ENCODE measurements at places on chromosomes 12 and 14.

DNA sequence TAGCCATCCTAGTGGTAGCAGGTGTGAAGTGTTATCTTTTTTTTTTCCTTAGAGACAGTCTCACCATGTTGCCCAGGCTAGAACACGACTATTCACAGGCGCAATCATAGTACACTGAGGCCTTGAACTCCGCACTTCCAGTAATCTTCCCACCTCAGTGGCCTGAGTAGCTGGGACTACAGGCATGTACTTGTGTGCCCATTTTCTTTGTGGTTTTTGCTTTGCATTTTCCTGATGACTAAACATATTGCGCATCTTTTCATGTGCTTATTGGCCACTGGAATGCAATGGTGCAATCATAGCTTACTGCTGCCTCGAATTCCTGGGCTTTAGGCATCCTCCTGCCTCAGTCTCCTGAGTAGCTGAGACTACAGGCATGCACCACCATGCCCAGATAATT lies 33.3 kb upstream of the GCH1 start:
- DNase-seq = no peak

GRCh38 chr12:107967170-107967569 lies 161.9 kb upstream of the WSCD2 start:
- no peak for DNase-seq

DNA sequence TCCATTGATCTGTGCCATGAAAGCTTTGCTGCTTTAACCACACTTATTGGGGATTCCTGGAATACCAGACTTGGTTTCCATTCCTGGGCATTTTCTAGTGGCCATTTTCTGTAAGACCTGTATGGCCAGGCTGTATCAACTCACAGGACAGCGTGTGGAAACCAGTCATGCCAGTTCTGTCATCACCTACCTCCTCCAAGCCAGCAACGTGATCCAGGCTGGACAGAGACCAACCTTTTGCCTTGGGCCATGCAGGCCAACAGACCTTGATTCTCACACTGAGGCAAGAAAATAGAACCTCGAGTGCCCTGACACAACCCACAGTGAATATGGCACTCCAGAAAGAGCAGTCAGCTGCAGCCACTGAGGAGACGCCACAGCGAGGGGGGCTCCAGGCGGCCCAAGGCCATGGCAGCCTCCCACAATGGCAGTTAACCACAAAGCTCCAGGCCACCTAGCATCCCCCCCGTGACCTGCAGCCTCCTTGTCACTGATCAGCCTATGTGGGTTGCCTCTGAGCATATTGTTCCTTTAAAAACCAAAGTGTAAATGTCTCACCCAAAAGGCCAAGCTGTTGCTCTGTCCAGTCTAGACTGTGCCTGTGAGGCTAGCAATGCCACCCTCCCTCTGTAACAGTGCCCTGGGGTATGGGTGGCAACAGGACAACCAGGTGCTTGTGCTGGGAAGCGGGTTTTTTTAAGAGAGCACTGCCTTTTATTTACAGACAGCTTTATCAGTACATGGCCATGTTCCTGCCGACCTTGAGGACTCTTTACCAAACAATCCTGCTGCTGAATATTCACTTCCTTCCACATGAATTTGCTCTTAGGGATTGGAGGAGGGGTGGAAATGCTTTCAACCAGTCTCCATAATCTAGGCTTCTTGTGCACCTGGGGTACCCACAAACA lies 168.7 kb upstream of the HIF1A start:
- DNase-seq = no peak

GRCh38 chr14:104477666-104478380 lies 101.7 kb upstream of the C14orf180 start:
- DNase-seq = no peak

- DNase-seq = no peak
Measured at GRCh38 chr12:95634622-95635621, 83.6 kb upstream of the USP44 start.

DNA sequence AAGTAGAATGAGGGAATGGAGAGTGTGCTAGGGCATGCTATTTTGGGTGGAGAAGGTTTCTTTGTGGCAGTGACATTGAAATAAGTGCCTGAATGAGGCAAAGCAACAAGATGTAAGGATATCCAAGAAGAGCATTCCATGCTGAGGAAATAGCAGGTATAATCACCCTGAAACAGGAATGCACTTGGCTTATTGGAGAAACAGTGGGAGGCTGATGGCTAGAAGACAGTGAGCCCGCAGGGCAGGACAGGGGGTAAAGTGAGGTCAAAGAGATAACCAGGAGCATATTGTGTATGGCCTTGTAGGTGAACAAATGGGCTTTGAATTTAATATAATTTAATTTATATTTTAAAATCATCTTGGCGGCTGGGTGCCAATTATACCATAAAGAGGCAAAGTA lies 877.0 kb downstream of the DIO2 start:
- DNase-seq = no peak

GRCh38 chr12:109294286-109294796 lies 14.7 kb downstream of the FOXN4 start:
- DNase-seq = no peak

GRCh38 chr12:69546693-69547438 lies 38.4 kb upstream of the CCT2 start:
- DNase-seq = no peak

GRCh38 chr12:70571029-70571428 lies 66.2 kb downstream of the PTPRB start:
- no peak for DNase-seq

DNA sequence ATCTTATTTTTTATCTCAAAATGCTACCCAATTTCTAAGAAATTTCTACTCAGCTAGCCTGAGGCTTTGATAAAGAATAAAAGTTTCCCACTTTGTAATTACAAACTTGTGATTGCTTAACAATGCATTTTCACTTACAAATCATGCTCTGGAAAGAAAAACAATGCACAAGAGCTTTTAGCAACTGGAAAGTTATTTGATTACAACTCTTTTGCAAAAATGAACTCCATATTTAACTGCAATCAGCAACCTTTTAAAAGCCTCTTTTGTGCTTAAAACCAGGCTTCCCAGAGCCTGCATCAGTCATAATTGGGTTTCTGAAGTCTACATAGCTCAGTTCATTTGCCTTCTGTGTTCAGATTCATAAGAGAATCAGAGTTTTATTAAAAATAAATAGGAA lies 395.2 kb downstream of the PAWR start:
- no peak for DNase-seq

- no peak for DNase-seq
Measured at GRCh38 chr12:6965714-6966113, 4.8 kb downstream of the PHB2 start.

DNA sequence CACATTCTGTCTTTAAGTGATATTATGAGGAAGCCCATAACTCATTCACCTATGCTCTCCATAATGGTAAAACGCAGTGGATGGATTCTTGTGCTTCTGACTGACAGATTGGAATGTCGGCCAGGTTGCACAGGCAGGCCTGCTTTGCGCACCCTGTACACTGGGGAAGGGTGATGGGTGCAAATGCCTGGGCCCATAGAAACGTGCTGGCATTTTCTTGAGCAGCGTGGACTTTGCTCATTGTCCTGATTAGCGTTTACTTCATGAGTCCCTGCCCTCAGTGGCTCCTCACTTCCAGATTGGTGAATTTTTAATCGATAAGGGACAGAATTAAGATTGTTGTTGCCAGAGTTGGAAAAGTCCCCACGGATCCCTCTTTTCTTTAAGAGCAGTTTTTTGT lies 80.9 kb upstream of the TRAF3 start:
- DNase-seq = no peak

- no peak for DNase-seq
Measured at GRCh38 chr12:132966676-132967415, 10.7 kb upstream of the ZNF605 start.

- DNase-seq = no peak
Measured at GRCh38 chr14:58082491-58083098, 69.4 kb downstream of the ARMH4 start.

DNA sequence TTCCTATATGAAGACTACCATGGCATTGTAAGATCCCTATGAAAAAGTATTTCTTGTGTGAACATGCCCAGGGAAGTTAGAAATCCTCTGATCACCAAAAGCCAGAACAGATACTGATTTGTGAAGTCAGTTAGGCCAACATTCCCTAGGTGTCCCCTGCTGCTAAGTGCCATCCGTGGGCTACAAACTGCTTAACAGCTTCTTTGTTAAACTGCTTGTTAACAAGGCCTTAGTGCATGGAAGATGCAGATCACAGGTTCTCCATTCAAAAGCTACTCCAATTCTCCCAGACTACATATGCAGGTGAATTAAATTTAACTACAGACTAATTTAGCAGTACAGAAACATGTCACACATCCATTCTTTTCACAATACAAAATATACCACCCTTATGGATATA lies 108.2 kb downstream of the PRICKLE1 start:
- no peak for DNase-seq

DNA sequence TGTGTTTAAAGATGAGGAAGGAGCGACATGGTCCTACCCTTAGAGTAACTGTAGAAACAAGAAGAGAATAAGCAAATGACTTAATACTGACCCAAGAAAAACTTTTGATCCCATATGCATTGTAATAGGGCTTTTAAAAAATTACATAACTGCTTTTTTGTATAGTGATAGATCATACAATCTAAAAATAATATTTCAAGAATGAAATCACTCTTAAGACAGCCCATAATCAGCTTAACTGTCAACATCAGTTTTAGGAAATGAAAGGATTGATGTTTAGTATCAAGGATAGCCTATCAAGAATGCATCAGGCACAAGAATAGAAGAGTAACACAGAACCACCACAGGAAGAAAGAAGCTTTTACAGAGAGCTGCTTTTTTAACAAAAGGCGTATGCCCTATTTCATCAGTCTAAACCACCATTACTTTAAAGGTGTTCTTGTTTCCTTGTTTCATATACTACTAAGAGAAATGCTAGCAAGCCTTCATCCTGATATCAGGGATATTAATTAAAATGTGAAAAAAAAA lies 64.5 kb downstream of the MARK3 start:
- no peak for DNase-seq

DNA sequence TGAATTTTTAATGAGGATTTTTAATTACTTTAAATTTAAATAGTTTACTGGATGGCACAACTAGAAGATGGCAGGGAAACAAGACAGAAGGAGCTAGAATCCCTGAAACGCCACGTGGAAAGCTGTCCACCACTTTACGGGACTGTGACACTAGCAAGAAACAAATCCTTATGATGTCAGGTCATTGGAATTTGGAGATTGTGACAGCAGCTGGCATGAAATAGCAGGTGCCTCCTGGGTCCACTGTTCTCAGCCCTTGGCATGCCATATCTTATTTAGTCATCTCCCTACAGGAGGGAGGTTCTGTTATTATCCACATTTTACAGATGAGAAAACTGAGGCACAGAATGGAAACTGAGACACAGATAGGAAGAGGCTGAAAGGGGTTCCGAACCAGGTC lies 113.8 kb downstream of the BCL11B start:
- DNase-seq = no peak

- no peak for DNase-seq
Measured at GRCh38 chr14:56608689-56609088, 29.1 kb downstream of the TMEM260 start.

DNA sequence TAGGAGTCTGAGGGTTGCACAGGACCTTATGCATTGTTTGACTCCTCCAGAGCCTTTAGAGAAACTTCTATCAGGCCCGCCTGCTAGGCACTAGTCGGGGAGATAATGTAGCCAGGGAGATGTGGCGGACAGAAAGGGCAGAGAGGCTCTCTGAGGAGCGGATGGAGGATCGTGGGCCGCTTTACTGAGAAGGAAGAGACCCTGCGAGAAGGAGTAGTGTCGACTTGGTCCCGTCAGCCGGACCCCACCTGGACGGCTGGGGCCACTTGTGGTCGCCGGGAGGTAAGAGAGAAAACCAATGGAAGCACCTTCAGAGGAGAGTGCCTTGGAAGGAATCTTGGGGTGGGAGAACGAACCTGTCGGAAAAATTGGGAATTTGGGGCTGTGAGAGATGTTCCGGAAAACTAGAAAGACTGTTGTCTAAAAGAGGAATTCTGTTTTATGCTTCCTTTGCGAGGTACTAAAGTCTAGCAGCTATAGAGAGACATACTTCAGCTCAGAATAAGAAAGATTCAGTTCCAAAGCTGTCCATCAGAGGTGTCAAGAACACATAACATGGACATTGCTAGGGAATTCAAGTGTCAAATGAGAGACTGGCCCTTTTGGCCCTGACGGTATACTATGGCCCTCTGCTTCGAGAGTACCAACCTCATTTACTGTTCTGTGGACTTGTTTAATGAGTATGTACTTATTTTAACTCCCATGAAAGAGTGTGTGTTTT lies 660 bp upstream of the MCRS1 start:
- DNase-seq = no peak

DNA sequence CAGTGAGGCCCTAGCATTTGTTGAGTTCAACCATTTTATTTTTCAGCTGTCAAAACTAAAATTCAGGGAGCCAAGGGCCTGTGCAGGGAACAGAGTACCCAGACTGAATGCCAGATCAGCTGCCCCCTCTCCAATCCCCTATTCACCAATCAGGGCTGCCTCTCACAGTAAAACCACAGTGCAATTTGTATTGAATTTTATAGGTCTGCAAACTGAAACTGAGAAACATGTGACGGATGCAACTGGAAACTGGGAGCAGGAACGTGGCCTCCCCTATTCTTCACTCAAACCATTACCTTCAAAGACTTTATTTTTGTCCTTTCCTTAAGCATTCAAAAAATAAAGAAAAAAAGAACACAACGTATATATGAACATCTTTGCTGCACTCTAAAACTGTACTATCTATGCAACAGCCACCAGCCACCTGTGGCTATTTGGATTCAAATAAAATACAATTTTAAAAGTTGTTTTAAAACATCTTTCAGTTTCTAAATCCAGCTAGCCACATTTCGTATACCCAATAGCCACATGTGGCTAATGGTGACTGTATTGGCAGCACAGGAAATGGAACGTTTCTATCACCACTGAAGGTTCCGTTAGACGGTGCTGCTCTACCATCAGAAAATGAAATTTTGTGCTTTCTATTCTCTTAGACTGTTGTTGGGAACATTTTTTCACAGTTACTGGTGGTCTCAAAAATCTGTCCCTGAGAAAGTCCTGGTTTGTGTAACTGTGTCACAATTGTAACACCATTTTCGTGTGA lies 371.3 kb upstream of the FAR2 start:
- no peak for DNase-seq

DNA sequence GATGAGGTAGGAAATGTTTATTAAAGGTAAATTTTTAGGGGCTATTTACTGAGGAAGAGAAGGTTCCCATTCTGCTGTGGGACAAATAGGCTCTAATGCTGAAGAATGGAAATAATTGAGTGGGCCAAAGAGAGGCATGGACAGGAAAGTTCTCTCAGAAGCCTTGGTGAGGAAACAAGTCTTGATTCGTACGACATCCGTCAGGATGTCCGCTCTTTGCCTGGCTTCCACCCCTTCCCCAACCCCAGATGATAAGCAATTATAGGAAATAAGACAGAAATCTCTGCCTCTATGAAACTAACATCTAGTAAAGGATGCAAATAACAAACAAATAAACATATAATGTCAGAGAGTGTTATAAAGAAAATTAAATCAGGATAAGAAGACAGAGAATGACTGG lies 91.7 kb upstream of the BCAT1 start:
- DNase-seq = no peak

- no peak for DNase-seq
Measured at GRCh38 chr12:5780536-5780935, 164.5 kb downstream of the ANO2 start.

All from bone marrow (tissue), 2 donors.